ENCODE measurements at places on chromosomes 16 and 17.

GRCh38 chr16:2501946-2502895, 11.5 kb upstream of the ATP6V0C start:
- DNase-seq = no peak

- DNase-seq = no peak
Measured at GRCh38 chr16:7861891-7862582, 529.4 kb downstream of the RBFOX1 start.

- DNase-seq = no peak
Measured at GRCh38 chr17:64055183-64056142, 35.0 kb upstream of the ICAM2 start.

GRCh38 chr16:58417600-58417999, 25.3 kb downstream of the GINS3 start:
- no peak for DNase-seq

DNA sequence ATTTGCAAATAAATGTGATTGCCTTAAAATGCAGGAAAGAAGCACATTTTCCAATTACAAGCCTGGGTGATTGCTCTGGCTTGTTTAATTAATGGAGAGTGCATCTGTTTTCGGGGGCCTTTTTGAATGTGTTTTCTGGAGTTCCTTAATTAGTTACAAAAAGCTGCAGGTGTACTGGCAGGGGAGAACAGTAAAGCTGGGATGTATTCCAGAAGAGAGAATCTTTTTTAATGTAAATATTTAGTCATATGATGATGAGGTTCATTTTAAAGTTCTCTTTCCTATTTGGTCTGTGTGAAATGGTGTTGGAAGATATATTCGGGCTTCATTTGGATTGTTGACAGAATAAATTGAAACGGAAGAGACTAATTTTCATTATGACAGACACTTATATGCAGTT, 70.9 kb upstream of the N4BP1 start:
- no peak for DNase-seq

DNA sequence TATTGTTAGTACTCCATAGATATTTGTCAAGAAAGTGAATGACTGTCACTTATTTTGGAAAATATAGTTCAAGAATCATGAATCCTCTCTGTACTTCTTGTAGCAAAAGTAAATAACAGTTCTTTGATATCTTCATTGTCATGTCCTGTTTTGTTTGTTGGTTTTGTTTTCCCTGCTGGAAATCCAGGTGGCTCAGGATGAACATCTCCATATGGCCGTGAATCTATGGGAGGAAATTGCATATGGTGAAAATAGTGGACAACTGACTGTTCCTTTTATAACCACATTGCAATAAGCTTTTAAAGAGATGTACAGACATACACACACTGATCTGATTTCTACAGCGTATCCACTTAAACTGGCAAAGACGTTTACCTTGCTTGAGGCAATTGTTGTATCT, 637.0 kb upstream of the RBFOX1 start:
- no peak for DNase-seq
